Uterus (tissue), 4 donors: ENCODE measurements at places on chromosomes 2 and 18. TPM values are rescaled to one million over a fixed set of nuclear protein-coding genes. Genes with fewer than 3 reads are reported as not detected.

The SERPINB3 gene
- not detected for total RNA-seq

The AOX1 gene
- 52.6 TPM for total RNA-seq

The ATF2 gene
- total RNA-seq, result 52.3 TPM

The RAB27B gene
- total RNA-seq, result under 0.01 TPM
